ENCODE measurements at places on chromosomes 6 and 20.

GRCh38 chr6:16757332-16757731, 3.9 kb downstream of the ATXN1 start:
- no peak for DNase-seq

- no peak for DNase-seq
Measured at GRCh38 chr6:68144667-68145066, 490.4 kb upstream of the ADGRB3 start.

- no peak for DNase-seq
Measured at GRCh38 chr6:126145351-126145750, 159.0 kb downstream of the TRMT11 start.

DNA sequence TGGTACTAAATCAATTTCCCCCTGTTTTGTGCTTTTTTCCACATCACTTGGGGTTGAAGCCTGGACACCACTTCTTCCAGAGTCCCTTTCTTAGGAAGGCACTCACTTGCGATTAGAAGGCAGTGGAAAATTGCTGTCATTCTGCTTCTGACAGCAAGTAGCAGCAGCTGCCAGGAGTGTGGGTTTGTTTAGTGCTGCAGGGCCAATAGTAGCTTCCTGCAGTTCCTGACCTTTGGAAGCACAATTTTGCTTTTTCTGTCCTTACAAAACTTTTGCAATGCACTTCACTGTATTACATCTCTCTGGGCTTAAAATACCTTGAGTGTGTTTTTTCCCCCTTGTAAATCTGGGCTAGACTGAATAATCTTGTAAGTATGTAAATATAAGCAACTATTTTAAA, 12.5 kb upstream of the HLA-DRA start:
- no peak for DNase-seq

GRCh38 chr20:32315891-32316290, 38.4 kb downstream of the KIF3B start:
- no peak for DNase-seq

DNA sequence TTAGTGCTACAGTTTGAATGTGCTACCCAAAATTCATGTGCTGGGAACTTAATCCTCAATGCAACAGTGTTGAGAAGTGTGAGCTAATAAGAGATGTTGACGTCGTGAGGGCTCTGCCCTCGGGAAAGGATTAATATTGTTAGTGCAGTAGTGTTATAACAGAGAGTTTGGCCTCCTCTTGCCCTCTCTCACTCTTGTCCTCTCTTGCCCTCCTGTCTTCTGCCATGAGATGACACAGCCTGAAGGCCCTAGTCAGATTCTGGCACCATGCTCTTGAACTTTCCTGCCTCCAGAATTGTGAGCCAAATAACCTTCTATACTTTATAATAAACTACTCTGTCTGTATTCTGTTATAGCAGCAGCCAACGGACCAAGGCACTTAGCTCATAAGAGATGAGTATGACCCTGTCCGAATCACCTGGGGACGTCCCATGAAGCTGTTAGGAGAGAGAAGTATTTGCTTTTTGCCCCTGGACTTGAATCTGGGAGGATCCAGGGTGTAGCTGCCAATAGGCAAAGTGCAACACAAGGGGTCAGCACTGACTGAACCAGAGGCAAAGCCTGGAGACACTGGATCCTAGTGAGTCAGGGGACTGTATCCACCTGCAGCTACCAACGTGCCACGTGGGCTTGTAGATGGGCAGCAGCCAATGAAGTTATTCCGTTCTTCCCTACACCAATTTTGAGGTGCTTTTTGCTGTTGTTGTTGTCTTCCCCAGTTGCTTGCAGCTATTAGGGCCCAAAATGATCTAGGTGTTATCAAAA, 233.7 kb downstream of the THBS2 start:
- no peak for DNase-seq

GRCh38 chr6:4413073-4413472, 277.7 kb upstream of the ECI2 start:
- DNase-seq: no peak
